Ovary (tissue), 10 donors: ENCODE measurements at places on chromosomes 7 and 10. TPM values are rescaled to one million over a fixed set of nuclear protein-coding genes. Genes with fewer than 3 reads are reported as not detected.

- DNase-seq = no peak
Measured at GRCh38 chr10:124827474-124827873, 25.9 kb downstream of the ABRAXAS2 start.

- DNase-seq = no peak
Measured at GRCh38 chr7:157271315-157271990, 65.4 kb upstream of the DNAJB6 start.

GRCh38 chr7:46680147-46680546 is 759.1 kb upstream of the IGFBP3 start:
- DNase-seq = no peak

- no peak for DNase-seq
Measured at GRCh38 chr10:124364674-124365073, 54.0 kb downstream of the OAT start.

The FAM241B gene
- 1.6 TPM for total RNA-seq

The PHYHIPL gene
- 0.11 TPM for total RNA-seq

The IRF5 gene
- 3.1 TPM for total RNA-seq
